Activated CD4-positive, alpha-beta T cell treated with anti-CD3 and anti-CD28 coated beads, Interleukin-2, amount 50 U/mL, for 24 hours (primary cell): ENCODE measurements at places on chromosomes 13 and 19.

DNA sequence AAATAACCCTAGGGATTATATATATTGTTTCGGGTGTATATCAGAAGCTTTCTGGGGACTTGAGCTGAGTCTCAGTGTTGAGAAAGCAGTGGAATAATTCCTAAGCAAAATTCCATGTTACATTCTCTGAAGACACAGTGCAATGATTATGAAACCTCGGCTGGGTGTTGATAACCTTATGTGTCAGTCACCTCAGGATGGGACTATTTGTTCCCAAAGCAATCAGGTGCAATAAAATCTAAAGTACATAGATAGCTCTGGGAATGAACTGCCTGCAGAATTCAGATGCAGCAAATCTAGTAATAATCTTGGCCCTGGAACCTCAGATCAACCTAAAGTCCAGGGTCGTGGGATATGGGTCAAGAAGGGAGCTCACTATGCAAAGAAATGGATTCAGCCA, 53.0 kb downstream of the EDNRB start:
- DNase-seq, result no peak

DNA sequence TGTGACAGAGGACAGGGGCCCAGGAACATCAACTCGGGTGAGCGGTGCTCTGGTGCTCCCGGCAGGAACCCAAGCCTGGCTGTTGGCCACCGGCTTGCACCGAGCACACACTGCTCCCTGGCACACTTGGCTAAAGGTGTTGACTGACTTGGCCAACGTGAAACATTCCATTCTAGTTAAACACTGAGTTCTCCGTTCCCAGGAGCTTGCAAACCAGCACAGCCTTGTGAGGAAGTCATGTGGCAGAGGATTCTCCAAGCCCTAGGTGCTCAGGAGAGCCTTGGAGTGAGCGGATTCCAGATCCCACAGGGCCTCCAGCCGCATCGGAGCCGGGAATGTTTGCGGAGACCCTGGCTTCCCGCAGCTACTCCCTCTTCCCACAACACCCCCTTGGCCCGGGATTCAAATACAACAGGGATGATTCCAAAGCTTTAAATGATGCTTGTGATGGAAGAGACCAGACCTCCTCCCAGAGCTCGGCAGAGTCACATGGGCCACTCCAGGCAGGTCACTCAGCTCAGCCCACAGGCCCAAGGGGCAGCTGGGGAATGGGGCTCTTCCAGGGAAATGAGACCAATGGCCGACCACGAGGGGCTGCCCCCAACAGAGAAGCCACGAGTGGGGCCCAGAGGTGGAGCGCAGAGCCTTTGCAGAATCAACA, 2.9 kb downstream of the C13orf46 start:
- no peak for DNase-seq

- no peak for DNase-seq
Observed at GRCh38 chr19:37251308-37252229, 33.6 kb downstream of the ZNF383 start.

DNA sequence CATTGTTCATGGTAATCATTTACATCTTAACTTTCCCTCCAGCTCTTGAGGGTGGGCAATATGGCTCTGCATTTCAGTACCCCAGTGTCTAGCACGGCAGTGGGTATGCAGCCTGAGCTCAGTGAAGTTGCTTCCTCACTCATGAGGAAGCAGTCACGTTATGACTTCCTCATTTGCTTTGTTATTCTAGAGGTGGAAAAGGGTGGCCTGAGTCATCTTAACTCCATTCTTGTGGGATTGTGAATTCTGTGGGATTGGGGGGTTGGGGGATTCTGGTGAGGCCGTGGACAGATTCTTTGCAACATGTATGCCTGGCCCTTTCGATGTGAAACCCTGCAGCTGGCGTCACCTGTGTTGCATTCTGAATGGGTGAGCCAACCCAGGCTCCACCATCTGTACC, 406.7 kb upstream of the ZNF507 start:
- DNase-seq, result no peak

DNA sequence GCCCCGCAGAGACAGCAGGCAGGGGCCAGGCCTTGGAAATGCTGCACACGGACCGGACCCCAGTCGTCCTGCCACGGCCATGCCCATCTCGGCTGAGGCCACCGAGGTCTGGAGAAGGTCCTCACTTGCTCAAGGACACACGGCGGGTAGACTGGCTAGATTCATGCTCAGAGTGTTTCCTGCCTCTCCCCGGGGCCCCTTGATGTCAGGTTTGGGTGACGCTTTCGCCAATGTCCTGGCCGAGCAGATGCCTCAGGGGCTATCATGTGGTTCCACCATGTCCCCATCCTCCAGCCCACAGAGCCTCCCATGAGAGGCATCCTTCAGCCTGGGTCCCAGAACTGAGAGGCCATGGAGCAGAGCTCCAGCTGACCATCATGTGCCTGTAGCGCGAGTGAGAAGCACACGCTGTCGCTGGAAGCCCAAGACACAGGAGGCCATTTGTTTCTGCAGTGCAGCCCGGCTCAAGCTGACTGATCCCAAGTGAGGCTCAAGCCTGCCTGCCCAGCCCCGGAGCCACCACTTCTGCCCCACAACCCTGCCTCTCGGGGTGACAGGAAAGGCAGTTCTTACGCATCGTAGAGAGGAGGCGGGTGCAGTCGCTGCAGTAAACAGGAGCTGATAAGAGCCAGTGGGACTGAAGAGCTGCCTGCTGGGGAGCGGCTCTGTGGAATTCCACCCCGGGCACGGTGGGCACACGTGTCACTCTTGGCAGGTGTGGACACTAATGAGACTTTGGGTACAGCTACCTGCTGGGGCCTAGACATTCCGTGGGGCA, 53.9 kb upstream of the GAS6 start:
- no peak for DNase-seq

DNA sequence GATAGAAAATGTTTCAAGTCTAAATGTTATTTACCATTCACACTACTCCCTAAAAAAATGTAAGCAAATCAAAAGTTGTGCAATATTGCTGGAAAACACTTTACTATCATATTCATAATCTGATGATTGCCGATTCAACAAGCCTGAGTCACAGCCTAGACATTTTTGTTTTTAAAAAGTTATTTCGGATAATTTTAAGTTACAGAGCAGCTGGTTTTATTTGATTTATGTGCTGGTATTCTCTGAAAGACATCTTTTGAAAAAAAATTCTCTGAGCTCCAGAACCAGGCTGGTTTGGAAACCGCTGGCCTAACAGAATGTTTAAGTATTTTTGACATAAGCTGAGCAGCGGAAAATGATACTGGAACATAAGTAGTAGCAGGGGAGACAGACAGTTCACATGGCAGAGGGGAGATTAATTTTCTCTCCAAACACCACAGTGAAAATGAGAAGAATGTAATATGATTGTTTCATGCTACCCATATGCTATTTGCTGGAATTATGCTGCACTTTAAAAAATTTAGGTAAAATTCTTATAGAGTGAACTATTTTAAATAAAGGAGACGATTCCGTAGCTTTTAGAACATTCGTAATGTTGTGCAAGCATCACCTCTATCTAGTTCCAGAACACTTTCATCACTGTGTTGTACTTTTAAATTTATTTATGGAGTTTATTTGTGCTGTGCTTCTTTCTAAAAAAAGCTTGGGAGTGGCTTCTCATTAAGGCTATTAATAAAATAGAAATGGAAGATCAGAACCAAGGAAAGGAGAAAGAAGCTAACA, 36.1 kb downstream of the TBC1D4 start:
- no peak for DNase-seq

DNA sequence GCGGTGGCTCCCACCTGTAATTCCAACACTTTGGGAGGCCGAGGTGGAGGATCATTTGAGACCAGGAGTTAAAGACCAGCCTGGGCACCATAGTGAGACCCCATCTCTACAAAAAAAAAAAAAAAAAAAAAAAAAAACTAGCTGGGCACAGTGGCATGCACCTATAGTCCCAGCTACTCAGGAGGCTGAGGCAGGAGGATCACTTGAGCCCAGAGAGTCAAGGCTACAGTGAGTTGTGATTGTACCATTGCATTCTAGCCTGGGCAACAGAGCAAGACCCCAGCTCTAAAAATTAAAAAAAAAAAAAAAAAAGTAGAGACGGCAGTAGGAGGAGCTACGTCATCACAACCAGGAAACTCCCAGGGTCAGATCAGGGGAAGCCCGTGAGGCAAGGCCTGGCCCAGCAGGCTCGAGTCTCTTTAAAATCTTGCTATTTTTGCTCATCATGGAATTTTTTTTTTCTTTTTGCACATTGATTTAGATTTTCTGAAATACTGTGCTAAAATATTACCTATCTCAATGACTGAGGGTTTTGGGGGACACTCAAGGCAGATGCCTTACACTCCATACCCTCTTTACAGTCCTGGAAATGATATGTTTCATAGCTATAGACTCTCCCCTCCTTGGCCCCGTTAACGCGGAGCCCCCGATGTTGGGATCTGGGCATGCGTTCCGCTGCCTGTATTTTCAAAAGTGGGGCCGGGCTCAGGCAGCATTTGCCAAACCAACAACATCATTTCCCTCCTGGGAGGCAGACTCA, 44.4 kb upstream of the USE1 start:
- DNase-seq, result no peak

DNA sequence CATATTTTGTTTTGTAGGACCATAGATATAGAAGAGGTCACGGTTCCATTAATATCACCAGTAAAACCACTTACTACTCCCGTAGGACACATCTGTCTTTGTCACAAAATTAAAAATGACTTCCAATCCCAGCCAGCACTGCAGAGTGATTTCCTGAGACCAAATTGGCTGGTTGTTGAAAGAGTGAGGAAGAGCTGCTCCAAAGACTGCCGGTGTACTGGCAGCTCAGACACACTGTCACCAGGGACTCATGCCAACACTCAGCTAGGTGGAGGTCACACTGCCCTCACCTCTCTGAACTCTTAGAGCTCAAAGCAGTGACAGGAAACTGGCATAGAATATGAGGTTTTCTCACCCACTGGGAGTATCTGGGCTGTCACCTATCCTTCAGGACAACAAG, 52.1 kb downstream of the FLT1 start:
- DNase-seq, result no peak

DNA sequence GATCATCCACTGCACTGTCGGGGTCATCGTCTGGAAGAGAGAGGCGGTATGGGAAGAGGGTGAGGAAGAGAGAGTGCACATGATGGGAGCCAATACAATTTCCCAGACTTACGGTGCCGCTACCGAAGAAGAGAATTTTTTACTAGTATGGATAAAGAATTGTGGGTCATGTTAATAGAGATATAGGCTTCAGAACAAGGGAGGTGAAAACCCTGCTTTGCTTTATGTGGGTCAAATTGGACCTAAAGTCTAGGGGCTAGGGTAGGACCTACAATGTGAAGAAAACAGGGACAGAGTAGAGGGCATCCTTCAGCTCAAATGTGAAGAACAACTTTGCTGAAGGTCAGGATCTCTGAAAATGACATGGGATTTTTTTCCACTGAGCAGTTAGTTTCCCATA, 29.9 kb downstream of the UNC13A start:
- DNase-seq, result no peak

GRCh38 chr13:101837288-101837687, 384.8 kb downstream of the ITGBL1 start:
- DNase-seq, result no peak

DNA sequence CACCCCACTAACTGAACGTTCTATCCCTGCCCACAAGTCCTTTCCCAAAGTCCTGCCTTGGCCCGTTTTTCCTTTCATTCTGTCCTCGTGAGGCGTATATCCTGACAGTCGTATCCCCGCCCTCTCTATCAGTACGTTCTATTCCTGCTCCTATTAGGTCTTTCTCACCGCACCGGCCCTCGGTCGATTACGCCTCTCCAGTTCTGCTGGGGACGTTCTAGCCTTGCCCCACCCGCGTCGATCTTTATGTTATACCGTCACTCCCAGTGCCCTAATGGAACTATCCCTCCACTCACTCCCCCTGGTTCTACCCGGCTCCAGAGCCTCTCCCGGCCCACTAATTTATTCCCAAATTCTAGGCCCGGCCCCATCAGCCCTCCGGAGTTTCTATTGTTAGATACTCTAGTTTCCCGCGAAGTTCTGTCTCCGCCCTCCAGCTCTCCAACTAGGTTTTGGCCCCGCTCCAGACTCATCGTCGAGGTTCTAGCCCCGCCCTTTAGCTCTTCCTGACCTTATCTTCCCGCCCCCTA, 2.0 kb downstream of the PLAUR start:
- DNase-seq, result no peak

GRCh38 chr19:17075864-17076542, 426 bp downstream of the MYO9B start:
- DNase-seq, result no peak

GRCh38 chr13:58207501-58207900, 576.0 kb downstream of the PCDH17 start:
- no peak for DNase-seq

DNA sequence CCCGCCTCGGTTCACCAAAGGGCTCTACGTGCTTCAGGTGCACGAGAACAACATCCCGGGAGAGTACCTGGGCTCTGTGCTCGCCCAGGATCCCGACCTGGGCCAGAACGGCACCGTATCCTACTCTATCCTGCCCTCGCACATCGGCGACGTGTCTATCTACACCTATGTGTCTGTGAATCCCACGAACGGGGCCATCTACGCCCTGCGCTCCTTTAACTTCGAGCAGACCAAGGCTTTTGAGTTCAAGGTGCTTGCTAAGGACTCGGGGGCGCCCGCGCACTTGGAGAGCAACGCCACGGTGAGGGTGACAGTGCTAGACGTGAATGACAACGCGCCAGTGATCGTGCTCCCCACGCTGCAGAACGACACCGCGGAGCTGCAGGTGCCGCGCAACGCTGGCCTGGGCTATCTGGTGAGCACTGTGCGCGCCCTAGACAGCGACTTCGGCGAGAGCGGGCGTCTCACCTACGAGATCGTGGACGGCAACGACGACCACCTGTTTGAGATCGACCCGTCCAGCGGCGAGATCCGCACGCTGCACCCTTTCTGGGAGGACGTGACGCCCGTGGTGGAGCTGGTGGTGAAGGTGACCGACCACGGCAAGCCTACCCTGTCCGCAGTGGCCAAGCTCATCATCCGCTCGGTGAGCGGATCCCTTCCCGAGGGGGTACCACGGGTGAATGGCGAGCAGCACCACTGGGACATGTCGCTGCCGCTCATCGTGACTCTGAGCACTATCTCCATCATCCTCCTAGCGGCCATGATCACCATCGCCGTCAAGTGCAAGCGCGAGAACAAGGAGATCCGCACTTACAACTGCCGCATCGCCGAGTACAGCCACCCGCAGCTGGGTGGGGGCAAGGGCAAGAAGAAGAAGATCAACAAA, 2.6 kb downstream of the PCDH17 start:
- no peak for DNase-seq

GRCh38 chr19:29971002-29971401, 29.0 kb downstream of the URI1 start:
- no peak for DNase-seq

- DNase-seq, result no peak
Observed at GRCh38 chr13:97386801-97387484, 47.0 kb upstream of the RAP2A start.
